NCI-H526 treated with DMSO at 0.1 percent for 48 hours (cell line): ENCODE measurements at places on chromosomes 3 and 15.

DNA sequence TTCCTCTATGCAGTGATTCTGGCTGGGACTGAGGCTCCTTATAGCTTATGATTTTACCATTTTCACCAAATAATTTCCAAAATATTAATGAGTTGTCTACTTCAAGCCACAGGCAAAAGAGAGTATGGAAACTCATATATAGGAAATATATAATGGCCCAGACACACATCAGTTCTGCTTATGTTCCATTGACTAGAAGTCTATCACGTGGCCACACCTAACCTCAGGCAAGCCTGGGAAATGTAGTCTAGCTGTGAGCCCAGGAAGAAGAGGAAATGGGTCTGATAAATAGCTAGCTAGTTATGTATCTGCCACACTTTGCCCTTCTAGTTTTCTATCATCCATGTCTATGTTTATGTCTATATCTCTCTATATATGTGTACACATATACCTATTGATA lies 195.1 kb downstream of the OTOL1 start:
- DNase-seq = no peak

GRCh38 chr15:99931703-99932603 lies 198.7 kb upstream of the LYSMD4 start:
- DNase-seq = no peak

GRCh38 chr3:146169891-146170290 lies 8.9 kb upstream of the PLOD2 start:
- DNase-seq = no peak

DNA sequence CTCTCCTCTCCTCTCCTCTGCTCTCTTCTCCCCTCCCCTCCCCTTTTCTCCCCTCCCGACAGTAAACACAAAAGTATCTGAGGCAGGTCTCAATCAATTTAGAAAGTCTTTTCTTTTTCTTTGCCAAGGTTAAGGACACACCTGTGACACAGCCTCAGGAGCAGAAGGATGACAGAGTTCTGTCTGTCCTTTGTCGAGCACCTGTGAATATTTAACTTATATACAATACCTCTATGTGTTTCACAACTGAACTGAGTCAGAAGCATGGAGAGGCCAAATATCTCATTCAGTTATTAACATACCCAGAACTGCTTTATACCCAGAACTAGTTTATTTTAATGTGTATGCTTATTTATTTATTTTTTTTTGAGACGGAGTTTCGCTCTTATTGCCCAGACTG lies 81.1 kb upstream of the ROBO1 start:
- DNase-seq = no peak

DNA sequence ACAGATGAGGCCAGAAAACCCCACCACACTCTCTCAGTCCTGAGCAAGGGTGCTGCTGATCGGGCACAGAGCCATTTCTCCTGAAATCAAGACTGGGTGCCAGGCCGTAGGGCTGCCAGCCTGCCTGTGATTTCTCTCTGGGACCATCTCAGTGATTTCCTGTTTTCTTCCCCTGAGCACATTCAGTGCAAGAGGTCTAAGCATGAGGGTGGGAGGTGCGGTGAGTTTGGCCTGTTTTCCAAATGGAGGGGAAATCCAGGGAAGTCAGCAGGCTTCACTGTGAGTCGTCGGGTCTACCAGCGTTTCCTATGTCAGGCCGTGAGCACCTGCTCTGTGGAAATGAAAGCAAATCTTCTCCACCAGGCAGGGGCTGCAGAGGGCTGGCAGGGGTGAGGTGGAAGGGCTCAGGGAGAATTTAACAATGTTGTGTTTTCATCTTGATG lies 82.3 kb downstream of the ST6GAL1 start:
- DNase-seq = no peak

DNA sequence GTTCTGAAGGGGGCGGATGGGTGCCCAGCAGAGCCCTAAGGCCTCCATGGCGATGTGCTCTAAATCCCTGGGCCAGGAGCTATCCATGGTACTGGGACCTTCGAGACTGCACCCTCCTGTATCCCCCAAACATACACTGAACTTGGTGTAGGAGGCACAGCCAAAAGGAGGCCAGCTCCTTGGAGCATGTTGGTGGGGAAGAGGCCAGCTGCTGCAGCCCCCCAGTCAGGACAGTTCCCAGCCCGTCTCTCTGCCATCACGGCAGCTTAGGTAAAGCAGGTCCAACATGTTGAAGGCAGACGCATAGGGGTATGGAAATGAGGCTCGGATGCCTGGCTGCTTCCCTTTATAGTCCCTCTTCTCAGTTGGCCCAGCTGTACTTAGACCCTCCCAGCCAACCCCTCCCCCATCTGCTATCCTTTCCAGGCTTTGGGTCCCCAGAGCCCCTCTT lies 1.8 kb downstream of the CAMKV start:
- peak; percentile 16 for DNase-seq

DNA sequence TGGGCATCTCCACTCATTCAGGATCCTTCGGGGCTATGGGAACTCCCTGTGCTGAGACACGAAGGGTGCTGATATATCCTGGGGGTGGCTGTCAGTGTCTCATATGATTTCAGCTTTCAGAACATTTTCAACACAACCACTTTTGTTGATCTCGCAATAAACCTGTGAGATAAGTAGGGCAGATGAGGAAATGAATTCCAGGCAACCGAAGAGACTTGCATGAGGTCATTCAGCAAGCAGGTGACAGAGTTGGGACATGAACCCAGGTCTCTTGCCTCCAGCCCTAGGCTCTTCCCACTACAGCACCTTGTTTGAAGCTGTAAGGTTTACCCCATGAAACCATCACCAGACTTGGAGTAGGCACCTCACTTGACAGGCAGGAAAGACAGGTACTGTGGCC lies 16.6 kb downstream of the DUOX1 start:
- DNase-seq = no peak

DNA sequence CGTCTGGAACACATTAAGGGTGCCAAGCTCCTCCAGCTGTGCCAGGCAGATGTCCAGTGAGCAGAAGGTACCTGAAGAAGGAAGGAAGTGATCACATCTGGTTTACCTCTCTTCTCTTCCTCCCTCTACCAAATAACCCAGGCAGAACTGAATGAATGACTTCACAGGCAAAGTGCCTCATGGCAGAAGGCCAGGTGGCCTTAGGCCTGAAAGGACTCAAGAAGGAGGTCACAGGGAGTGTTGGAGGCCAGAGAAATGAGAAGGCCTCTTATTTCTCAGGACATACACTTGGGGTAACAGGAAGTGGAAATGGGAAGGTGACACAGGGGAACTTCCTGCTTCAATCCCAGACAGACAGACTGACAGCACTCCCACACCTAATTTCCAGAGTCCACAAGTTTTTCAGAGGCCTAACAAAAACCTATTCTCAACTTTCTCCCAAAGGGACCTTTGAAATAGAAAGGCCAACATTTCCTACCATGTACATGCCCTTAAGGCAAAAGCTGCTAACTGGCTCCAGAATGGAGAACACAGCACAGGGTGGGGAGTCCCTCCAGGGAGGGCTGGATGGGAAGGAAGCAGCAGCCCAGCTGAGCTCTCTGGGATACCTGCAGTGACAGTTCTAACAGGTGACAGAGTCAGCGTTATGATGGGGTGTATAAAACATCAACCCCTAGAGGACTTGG lies 17.6 kb upstream of the SIN3A start:
- DNase-seq = no peak

GRCh38 chr3:71563827-71564226 lies 19.7 kb downstream of the FOXP1 start:
- DNase-seq = no peak

- DNase-seq = no peak
Observed at GRCh38 chr3:124879337-124879680, 7.9 kb downstream of the ITGB5 start.

DNA sequence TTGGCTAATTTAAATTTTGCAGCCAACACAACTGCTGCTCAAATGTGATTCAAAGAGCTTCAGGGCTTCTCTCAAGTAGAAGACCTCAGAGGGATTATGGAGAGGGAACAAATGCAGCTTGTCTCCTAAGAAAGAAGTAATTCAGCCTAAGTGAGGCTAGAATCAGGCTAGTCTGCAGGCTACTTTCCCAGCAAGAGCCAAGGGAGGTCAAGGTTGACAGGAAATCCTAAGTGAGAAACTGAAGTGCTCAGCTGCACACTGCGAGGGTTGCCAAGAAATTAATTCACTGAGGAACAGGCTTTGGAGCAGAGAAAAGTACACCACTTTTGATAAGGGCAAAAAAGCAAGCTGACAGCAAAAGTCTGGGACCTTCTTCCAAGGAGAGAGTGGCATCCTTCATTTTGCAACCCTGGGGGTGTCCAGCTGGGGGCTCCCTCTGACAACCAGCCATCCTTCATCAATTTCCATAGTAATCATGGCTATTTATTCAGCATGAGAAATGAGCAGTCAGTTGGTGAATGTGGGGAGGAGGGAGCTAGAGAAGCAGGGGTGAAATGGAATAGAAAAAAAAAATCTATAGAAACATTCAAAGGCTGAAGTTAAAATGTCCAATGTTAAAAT lies 646.4 kb upstream of the ADAMTS9 start:
- DNase-seq = no peak

GRCh38 chr15:47184003-47184907 lies 533.0 kb upstream of the SEMA6D start:
- DNase-seq = no peak

DNA sequence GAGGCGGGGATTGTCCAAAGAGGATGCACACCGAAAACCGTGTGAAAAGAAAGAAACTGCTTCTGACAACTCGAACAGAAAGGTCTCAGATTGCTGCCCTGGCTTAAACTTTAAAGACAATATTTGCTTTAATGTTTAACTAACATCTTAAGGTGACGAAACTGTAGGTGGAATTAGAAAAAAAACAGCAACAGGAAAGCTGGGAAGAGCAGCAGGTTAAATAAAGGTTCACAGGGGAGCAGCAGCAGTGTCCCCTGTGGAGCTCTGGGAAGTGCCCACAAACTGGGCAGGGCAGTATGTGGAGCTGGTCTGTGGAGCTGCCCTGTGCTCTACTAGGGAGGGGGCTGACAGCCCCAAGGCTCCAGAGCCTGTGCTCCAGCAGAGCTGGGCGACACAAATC lies 25.4 kb downstream of the RUVBL1 start:
- no peak for DNase-seq

DNA sequence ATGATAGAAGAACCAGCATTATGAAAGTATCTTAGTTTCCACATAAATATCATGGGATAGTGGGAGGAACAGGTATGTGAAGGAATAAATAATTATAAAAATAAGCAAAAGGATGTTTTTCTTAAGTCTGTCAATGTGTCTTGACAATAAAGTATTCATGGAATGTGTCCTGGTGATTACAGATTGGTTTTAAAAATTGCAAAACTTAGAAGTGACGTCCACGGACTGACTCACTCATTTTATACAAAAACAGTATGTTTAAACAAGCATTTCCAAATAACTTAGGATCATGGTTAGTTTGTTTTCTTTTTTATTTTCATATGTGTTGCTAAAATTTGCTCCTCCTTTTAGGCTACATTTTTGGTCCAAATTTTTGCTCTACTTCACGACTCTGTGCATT lies 687.0 kb upstream of the NECTIN3 start:
- DNase-seq = no peak

DNA sequence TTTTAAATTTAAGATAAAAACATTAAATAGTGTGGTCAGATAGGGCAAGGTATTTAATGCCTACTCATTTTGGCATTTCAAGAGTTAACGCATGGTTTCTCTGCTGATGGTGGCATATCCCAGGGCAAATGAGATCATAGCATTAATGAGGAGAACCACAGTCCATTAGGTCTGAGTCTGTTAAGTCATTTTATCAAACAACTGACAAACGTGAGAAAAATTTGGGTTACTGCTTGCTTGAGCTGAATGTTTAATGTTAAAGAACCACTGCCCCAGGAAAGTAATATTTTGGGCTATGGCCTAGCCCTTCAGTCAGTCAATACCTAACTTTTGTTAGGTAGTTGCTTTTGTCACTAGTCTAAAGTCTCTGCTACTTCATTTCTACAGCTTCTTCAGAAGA lies 37.9 kb upstream of the SLC2A2 start:
- no peak for DNase-seq

- no peak for DNase-seq
Observed at GRCh38 chr3:180747805-180748361, 68.6 kb upstream of the CCDC39 start.

GRCh38 chr3:7385635-7386034 lies 524.7 kb downstream of the GRM7 start:
- DNase-seq = no peak

DNA sequence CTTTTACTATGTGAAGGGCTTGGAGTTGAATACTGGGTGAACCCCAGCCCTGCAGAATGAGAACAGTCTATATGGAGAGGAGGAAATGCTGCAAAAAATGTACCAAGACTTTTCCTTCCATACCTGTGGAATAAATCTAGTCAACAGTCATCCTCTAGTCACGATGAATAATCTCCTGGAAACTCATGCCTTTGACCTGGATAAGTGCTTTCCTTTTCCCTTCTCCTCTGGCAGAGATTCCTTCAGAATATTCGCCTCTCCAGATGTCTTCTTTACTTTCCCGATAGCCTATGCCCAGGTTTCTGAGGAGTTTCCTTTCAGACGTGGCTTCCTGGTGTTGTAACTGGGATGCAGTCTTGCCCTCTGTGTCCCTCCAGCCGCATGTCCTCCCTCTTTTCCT lies 28.1 kb downstream of the CCNL1 start:
- no peak for DNase-seq

GRCh38 chr3:148008591-148008990 lies 599.4 kb downstream of the ZIC1 start:
- DNase-seq = no peak

- no peak for DNase-seq
Observed at GRCh38 chr15:64807751-64808222, 17.7 kb downstream of the PIF1 start.

GRCh38 chr15:44246521-44247268 lies 41.8 kb upstream of the GOLM2 start:
- DNase-seq = no peak

DNA sequence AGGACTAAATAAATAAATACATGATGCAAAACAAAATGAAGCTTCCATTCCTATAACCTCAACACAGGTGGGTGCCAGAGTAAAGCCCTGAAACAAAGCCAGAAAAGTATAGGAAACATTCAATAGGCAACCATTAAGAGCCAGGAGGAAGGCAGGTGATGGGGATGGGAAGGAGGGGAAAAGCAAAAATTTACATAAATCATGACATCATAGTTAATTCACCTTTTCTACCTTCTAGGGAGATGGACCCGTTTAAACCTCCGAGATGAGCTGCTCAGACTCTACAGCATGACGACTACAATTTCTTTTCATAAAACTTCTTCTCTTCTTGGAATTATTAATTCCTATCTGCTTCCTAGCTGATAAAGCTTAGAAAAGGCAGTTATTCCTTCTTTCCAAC lies 27.9 kb downstream of the TM4SF4 start:
- DNase-seq = no peak

DNA sequence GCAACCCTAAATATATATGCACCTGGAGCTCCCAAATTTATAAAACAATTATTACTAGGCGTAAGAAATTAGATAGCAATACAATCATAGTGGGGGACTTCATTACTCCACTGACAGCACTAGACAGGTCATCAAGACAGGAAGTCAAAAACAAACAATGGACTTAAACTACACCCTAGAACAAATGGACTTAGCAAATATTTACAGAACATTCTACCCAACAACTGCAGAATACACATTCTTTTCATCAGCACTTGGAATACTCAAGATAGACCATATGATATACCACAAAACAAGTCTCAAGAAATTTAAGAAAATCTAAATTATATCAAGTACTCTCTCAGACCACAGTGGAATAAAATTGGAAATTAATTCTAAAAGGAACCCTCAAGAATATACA lies 201.5 kb downstream of the OSBPL10 start:
- no peak for DNase-seq

- no peak for DNase-seq
Observed at GRCh38 chr3:54198556-54198955, 76.2 kb downstream of the CACNA2D3 start.

- no peak for DNase-seq
Observed at GRCh38 chr3:70298385-70298784, 14.1 kb downstream of the MDFIC2 start.
